Osteoblast (primary cell): ENCODE measurements at places on chromosomes 5 and 9. TPM values are rescaled to one million over a fixed set of nuclear protein-coding genes. Genes with fewer than 3 reads are reported as not detected.

- H3K27me3 ChIP-seq, result no peaks in the 10 kb centered on the region
- H3K36me3 ChIP-seq, result no peaks in the 10 kb centered on the region
- H3K27ac ChIP-seq, result no peak overlapping the region
Measured at GRCh38 chr5:105544300-105544699, 1981.7 kb upstream of the NUDT12 start.

DNA sequence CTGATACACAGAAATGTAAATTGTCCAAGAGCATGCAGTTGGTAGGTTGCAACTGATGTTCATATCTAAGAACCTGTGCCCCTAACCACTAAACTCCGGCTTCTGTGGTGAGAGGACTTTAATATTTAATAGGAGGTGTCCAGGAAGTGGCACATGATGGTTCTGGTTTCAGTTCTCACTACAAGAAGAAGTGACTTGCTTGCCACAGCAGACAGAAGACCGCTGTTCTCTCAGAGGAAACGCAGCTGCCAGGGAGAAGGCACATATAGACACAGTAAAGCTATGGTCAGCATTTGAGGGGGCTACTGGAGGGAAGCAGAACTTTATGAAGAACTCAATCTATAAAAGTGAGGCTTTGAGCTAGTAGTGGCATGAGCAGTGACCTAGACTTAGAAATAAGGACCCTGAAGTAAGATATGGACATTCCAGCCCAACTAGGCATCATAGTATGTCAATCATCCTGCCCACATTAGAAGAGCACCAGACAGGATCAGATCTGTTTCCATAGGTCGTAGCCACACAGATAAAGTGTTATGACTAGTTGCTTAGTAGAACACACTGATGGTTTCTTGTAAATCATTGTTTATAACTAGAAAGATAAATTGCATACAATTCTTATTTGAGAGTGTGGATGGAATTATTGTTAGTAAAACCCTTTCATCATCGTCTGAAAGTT lies 36.4 kb upstream of the DAB2 start:
- no peaks in the 10 kb centered on the region for H3K27me3 ChIP-seq
- no peak overlapping the region for H3K4me3 ChIP-seq
- no peak overlapping the region for H3K27ac ChIP-seq

DNA sequence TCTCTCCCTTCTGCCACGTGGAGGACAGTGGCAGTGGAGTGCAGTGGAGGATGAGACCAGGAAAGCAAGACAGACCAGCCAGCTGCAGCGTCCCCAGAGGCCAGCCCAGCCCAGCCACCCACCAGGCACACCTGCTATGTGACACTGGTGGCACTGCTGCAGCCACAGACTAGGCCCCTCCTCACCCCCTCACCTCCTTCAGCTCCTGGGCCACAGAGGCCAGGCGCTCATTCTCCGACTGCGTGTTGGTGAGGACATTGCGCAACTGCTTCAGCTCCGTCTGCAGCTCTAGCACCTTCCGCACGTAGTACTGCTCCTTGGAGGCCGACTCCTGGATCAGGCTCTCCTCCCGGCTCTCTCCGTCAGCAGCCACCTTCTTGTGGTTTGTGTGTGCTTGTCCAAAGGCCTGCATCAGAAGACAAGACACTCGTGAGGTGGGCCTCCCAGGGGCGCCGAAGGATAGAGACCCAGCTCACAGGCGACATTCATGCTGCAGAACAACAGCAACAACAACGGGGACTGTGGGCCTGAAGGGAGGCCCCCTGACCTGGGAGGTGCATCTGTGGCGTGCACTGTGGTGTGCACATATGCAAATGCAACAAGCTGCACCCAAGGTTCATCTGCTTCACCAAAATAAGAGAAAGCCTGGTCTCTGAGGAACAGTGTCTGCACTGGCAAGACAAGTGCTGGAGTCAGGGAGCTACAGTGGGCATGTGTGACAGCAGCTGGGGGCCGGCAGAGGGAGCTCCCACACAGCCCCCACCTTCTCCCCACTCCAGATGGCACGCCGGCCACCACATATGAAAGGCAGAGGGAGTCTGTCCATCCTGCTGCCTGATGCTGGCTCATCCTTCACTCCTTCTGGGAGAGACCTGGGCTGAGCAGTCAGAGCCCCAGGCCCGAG lies 35.5 kb downstream of the BICD2 start:
- H3K27ac ChIP-seq, result no peak overlapping the region
- peak; percentile 68 for DNase-seq
- no peaks in the 10 kb centered on the region for H3K27me3 ChIP-seq
- peaks cover 3% of the 10 kb centered on the region for H3K36me3 ChIP-seq
- no peak overlapping the region for H3K4me3 ChIP-seq

- H3K4me1 ChIP-seq, result peaks cover 81% of the 10 kb centered on the region
- peaks cover 56% of the 10 kb centered on the region for H3K36me3 ChIP-seq
- DNase-seq, result peak; percentile 71
Measured at GRCh38 chr5:149409268-149409948, 30.3 kb upstream of the IL17B start.

Gene PKD2L2
- total RNA-seq, result under 0.01 TPM in 1 of 2 replicates, not detected in the other

Gene CAMK2A
- total RNA-seq, result 0.36 and 0.88 TPM in 2 replicates

Gene FSTL4
- total RNA-seq, result not detected in 2 replicates
